ENCODE measurements at places on chromosomes 13 and 19. TPM values are rescaled to one million over a fixed set of nuclear protein-coding genes. Genes with fewer than 3 reads are reported as not detected.

KANK2 gene
- 206 TPM for total RNA-seq

PINLYP gene
- total RNA-seq: 3.3 TPM

ZNF626 gene
- total RNA-seq: 10.3 TPM

ATP4A gene
- total RNA-seq: not detected

CRB3 gene
- not detected for total RNA-seq

PCDH17 gene
- total RNA-seq: 0.20 TPM

ZNF333 gene
- 20.7 TPM for total RNA-seq

ANGPTL8 gene
- not detected for total RNA-seq

SNRNP70 gene
- total RNA-seq: 140 TPM

ZNF155 gene
- total RNA-seq: 6.3 TPM

MEIS3 gene
- total RNA-seq: 34.9 TPM

ZNF525 gene
- total RNA-seq: 2.0 TPM

ATP4B gene
- total RNA-seq: not detected

SEMA6B gene
- total RNA-seq: not detected

CDX2 gene
- total RNA-seq: not detected

FARP1 gene
- total RNA-seq: 7.7 TPM
